ENCODE measurements at places on chromosomes 11 and 22.

- peak; percentile 99 for DNase-seq
Observed at GRCh38 chr11:62621567-62622470, at the start of gene B3GAT3. Gene B3GAT3, minus strand, starts transcription at chr11:62621986. Its CDS starts 39 bp downstream, at chr11:62621947.

- no peak for DNase-seq
Observed at GRCh38 chr22:37680191-37680851, 4.9 kb downstream of the LGALS1 start.

DNA sequence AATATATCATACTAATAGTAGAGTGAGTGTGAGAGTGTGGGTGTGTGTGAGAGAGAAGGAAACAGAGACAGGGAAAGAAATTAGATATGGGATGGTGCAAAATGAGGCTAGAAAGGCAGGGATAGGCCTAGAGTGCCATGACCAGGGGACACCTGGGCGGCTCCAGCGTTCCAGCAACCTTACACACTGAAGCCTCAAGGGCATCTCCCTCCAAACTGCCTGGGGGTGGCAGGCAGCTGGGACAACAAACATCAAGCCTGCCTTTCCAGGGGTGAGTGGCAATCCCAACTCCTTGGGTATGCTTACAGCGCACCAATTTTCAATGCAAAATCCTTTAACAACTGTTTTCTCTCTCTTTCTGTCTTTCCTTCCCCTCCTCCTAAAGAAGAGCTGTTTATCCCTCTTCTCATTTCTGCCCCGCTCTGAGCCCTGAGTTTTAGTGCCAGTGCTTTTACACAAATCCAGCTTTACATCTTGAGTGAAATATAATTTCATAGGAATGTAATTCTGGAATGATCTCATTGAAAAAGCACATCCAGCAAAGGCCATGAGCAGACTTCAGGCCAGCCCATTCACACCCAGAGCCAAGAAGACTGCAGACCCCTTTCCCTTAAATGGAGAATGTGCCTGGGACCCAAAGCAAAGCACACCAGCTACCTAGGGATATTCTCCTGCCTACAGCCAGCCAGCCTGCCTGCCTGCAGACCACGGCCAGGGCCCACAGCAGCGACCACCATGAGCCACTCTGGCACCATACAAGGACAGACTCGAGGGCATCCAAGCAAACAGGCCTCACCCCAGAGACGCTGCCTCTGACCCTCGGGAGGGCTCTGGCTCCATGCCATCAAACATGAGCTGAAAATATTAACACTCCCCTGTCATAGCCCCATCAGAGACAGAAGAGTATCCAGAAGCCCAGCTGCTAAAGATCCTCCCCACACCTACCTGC lies 90.3 kb downstream of the RPL27A start:
- DNase-seq: no peak

GRCh38 chr11:47589977-47590861 lies 3.7 kb downstream of the FAM180B start:
- DNase-seq: no peak

DNA sequence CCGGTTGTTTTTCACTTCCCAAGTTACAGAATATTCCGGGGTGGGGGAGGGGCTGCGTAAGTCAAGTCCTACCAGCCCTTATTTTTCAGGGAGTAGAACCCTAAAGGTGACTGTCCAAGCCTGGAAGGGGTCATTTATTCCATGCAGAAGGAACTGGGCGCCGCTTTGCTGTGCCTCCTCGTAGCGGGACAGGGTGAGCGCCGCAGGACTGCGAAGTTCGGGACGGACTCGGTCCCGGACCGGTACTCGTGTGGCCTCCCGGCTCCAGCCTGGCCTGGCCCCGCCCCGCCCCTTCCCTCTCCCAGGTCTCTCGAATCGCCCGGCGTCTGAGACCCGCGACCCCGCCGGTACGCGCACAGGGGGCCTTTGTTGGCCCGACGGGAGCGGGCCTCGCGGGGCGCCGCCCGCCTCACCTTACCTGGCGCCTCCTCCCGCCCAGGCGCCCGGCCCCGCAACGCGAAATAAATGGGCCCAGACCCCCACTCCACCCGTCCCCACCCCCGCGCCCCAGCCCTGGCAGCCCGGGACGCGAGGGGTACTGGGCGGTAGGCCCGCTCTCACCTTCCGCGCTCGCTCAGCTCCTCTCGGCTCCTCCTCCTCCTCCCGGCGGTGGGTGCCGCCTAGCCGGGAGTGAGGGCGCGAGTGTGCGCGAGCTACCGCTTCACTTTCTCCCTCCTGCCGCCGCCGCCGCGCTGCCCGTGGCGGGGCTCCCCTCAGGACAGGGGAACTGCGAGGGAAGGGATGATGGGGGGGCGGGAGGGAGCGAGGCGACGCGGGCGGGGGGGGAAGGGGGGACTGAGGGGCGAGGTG lies 698 bp downstream of the PAK1 start:
- peak; percentile 65 for DNase-seq

GRCh38 chr11:14144934-14145333 lies 182.4 kb downstream of the SPON1 start:
- no peak for DNase-seq

- no peak for DNase-seq
Observed at GRCh38 chr11:9977554-9977953, 313.7 kb downstream of the SWAP70 start.

GRCh38 chr11:59102259-59102765 lies 4.7 kb upstream of the FAM111B start:
- DNase-seq: peak; percentile 63

- DNase-seq: peak; percentile 72
Observed at GRCh38 chr11:79708319-79708932, 267.6 kb upstream of the TENM4 start.

- DNase-seq: no peak
Observed at GRCh38 chr11:12799334-12799835, 125.2 kb downstream of the TEAD1 start.

DNA sequence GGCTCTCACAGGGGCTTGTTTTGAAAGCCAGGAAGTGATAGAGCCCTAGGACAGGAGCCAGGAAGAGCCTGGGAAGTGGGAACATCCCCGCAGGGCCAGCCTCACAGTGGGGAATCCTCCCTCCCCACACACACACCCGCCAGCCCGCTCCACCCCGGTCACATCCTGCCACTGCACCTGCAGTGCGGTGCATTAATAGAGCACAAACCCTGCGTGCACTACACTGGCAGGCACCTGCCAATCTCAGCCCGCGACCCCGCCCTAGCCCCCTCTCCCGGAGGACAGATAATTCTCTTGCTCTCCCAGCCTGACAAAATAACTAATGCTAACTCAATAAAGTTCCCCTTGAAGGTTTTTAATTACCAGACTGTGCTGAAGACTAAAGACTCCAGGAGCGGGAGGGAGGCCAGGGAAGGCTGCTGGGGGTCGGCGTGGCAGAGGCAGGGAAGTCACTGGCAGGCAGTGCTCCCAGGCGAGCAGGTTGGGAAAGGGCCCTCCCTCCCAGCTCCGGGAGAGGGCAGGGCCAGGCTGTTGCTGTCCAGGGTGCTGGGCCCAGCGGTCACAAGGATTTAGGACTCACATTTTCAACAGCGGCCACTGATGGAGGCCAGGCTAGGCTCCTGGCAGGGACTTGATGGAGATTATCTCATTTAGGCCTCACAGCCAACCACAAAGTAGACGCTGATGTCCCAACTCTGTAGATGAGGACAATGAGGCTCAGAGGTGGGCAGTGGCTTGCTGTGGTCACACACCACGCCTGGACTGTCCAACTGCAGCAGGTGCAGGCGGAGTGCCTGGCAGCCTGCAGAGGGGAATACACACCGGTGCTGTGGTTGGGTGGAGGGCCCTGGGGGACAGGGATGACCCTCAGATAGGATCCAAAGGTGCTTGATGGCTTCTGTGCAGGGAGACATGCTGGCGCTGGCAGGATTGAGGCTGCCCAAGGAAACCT lies 23.9 kb upstream of the TCF20 start:
- peak; percentile 66 for DNase-seq

DNA sequence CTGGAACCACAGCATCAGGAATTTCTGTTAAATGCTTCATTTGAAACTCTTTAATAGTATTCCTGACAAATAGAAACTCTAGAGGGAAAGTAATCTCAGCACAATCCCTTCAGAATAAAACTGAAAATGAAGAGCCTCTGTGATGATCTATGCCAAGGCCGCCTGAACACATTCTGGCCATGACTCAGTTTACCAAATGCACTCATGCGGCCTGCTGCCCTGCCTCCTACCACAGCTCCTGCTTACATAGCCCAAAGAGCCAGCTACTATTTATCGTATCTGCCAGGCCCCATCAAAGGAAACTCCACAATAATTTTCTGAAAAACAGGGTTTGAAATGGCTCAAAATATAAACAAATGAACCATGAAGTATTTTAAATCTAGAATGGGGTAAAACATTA lies 27.0 kb downstream of the ARL14EP start:
- no peak for DNase-seq

DNA sequence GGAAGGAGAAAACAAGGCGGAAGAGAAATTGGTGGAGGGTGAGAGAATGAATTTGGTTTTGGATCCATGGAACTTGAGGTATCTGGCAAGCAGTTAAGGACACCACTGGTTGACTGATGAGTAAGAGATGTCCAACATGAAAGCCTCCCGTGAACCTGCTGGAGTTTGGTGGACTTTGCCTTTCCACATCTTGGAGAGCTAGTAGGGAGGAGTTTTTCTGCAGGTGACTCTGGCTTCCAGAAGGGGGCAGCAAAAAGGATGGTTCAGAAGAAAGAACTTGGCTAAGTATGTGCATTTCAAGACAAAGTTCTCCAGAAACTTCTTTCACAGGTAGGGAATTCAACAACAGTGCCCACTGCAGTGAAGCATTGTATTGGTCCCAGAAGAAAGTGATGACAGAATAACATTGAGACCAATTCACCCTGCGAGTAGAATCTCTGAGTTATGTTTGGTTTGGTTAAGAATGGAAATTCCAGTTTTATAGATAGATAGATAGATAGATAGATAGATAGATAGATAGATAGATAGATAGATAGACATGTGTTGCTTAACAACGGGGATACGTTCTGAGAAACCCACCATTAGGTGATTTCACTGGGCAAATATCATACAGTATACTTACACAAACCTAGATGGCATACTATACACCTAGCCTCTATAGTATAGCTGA lies 28.5 kb downstream of the DCDC1 start:
- DNase-seq: peak; percentile 31

Measured in adipocyte (in vitro differentiated cells).